Endothelial cell (in vitro differentiated cells): ENCODE measurements at places on chromosomes 1 and 21. TPM values are rescaled to one million over a fixed set of nuclear protein-coding genes. Genes with fewer than 3 reads are reported as not detected.

DNA sequence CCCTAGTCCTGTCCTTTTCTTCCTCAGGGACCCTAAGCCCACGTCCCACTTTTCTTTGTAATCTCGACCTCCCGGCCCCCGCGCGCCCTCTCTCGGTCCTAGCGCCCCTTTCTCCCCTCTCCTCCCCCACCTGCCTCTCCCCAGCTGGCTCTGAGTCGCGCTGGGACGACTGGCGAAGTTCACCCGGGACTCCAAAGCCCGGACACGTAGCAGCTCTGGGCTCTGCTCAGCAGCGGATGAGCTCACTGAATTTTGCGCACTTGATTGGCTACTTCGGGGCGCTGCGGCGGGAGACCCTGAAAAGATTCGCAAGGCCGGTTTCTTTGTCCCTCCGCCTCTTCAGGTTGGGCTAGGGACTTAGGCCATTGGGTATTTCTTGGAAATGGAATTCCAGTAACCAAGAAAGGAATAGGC, 16.3 kb upstream of the ACKR1 start:
- peak; percentile 81 for DNase-seq

Gene SPATA21
- total RNA-seq: not detected

GRCh38 chr21:29677326-29677725, 262.5 kb downstream of the GRIK1 start:
- DNase-seq: no peak

DNA sequence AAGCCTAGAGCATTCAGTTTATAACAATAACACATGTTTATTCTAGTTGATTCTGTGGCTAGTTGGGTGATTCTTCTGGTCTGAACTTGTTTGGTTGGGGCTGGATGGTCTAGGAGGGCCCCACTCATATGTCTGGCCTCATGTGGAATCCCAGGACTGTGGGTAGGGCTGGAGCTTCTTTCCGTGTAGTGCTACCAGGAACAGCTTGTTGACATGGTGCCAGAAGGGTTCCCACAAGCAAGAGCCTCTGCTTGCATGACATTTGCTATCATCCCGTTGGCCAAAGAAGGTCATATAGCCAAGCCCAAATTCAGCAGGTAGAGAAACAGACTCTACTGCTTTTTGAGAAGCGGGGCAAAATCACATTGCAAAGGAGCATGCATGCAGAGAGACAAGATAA, 67.6 kb upstream of the PPP2R5A start:
- no peak for DNase-seq

GRCh38 chr1:81921851-81922462, 121.2 kb downstream of the ADGRL2 start:
- no peak for DNase-seq

DNA sequence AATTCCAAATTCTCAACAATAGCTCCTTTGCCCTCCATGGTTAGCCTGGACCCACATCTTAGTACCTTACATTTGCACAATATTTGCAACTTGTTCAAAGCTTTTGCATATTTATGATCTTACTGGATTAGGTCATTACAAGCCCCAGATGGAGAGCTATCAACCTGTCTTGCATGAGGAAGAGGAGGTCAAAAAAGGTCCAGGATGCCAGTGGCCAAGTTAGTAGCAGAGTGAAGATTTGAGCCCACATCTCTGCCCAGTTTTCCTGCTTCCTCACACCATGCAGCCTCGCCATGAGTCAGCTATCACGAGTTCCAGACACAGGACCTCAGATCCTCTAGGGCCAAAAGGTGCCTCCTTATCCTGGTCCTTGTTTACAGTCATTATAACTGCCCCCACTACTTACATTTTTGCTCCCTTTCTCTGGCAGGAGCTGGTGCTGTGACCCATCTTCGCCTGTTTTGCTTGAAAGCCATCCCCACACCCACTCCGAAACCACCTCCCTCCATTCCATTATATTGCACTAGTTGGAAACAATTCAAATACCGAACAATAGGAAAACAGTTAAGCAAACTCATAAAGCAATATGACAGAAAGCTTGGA, 5.0 kb upstream of the AHCYL1 start:
- DNase-seq: no peak

- DNase-seq: no peak
Observed at GRCh38 chr1:199040076-199040905, 401.5 kb downstream of the PTPRC start.

- DNase-seq: no peak
Observed at GRCh38 chr1:202580619-202581018, 129.6 kb downstream of the SYT2 start.

DNA sequence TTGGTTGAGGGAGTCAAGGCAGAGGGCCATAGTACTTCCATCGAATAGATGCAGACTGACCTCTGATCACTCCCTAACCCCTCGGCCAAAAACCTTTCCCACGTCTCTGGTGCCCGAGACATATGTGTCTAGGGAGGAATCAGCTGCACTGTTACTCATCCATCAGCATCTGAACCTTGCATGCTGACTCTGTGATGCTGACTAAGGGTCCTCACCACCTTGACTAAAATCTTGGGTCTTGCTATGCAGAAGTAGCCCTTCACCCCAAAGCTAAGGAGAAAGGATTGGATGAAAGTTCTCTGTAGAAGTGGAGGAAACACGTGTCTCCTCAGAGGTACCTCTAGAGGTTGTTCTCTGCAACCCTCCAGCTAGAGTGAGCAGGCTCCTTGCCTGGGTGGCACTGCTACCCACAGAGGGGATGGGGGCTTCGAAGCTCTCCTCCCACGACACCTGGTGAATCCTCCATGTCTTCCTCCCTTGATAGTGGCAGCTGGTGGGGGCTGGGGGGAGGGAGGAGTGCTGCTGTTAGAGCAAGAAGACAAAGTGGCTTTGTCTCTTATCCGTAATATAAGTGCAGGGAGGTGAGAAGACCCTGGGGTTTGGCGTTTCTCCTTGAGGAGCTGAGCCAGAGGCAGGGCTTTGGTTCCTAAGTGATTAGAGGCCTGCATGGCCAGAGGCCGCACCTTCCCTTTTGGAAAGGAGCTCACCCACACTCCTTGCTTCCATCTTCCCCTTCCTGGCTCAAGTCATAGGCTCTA, 45.1 kb downstream of the ATP2B4 start:
- no peak for DNase-seq

Gene ACTRT2
- not detected for total RNA-seq

Gene TFF2
- total RNA-seq: not detected

Gene DNALI1
- total RNA-seq: 13.0 TPM

Gene LRRC38
- not detected for total RNA-seq

DNA sequence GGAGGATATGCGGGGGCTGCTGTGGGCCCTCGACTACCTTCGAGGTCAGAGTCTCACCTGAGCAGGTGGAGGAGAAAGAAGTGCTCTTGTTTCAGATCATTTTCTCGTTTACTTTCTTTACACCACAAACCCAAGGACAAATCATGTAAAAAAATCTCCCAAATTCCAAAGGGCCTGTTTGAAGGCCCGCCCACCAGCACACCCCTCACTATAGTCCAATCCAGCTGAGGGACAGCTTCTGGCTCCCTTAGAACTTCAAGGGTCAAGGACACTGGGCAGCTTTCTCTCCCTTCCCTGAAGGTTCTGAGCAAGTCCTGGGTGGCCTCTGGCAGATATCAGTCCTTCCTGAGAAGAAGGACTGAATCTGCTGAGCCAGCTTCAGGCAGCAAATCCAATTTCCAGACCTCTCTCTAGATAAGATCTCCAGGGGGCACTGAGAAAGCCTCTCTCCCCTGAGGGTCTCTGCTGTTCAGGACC, 5.5 kb downstream of the STK40 start:
- DNase-seq: no peak

Gene IVL
- total RNA-seq: not detected

- DNase-seq: no peak
Observed at GRCh38 chr1:215215846-215216245, 133.3 kb downstream of the KCNK2 start.

DNA sequence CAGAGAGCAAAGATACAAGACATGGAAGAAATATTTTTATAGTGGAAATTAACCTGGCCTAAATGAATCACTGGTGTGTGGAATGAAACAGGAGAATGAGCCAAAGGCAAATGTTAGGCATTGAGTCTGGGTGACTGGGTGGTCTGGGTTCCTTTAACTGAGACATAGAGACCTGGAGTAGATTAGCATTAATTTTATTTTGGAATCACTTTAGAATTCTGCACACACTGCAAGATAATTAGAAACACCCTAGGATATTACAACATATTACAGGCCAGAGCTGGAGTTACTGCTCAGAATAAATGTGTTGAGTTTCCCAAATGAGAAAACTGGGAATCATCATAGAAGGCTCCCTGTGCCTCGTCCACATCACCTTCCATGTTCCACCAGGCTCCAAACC, 85.5 kb downstream of the PLPPR5 start:
- DNase-seq: no peak

DNA sequence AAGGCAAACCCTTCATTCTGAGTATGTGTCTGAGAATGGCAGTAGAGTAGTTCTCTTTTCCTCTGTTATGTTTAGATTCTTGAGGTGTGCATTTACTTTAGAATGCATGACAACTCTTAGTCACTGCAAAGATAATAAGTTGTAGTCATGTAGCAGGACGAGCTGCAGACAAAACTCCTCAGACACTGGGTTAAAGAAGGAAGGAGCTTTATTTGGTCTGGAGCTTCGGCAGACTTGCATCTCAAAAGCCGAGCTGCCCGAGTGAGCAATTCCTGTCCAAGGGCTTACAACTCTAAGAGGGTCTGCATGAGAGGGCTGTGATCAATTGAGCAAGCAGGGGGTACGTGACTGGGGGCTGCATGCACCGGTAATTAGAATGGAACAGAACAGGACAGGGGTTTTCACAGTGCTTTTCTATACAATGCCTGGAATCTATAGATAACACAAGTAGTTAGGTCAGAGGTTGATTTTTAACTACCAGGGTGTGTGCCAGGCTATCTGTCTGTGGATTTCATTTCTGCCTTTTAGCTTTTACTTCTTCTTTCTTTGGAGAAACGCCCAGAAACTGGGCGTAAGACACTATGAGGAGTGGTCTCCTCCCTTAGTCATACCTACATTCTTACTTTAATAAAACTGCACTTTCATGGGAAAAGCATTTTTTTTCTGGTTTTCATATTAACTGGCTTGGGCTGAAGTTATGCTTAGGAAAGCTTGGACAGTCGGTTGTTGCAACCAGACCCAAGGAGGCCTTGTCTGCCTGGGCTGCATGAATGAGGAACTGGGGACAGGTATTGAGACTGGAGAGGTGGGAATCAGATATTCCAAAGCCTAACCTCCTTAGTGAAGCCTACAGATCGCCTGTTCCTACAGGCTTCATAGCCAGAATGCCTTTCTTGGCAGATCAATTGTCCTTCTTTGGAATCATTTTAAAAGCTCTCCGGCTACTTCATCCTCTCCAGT, 115.1 kb downstream of the RHOU start:
- no peak for DNase-seq

DNA sequence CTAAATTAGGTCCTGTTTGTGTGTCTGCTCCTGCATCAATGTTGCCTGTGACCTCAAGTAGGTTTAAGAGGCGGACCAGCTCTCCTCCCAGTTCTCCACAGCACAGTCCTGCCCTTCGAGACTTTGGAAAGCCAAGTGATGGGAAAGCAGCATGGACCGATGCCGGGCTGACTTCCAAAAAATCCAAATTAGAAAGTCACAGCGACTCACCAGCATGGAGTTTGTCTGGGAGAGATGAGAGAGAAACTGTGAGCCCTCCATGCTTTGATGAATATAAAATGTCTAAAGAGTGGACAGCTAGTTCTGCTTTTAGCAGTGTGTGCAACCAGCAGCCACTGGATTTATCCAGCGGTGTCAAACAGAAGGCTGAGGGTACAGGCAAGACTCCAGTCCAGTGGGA, 79.9 kb downstream of the PRDM2 start:
- DNase-seq: no peak

DNA sequence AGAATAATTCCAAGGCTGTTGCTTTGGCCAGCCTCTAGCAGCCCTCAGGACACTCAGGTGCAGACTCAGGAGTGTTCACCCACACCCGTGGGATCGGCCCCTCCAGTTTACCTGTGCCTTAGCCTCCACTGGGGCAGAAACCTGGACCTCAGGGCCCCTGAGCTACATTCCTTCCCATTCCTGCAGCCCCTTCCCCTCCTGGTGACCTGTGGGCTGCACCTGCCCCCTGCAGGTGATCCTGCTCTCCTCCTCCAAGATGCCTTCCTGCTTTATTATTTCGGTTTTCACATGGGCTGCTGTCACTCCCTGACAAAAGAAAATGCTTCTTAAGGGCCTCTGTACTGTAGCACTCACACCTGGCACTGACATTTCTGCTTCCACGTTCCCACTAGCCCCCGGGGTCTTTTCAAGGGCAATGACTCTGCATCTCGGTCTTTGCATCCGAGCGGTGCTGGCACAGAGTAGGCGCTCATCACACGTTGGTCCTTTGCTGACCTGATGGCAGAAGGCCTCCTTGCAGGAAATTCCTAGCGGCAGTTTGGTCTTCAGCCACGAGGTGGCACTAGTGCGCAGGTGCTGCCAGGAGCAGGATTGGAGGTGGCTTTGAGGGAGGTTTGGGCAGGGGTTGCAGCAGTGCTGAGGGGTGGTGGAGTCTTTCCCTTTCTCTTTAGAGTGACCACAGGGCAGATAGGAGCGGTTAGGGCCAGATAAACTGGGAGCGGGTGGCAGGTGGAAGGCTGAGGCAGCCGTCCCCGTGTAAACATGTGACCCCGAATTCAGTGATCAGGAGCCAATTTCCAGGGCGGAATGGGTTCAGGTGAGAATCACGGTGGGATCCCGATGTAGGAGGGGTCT, 25.3 kb upstream of the ETV3 start:
- DNase-seq: peak; percentile 91

Gene CD244
- 0.31 TPM for total RNA-seq

Gene OR2T35
- not detected for total RNA-seq

DNA sequence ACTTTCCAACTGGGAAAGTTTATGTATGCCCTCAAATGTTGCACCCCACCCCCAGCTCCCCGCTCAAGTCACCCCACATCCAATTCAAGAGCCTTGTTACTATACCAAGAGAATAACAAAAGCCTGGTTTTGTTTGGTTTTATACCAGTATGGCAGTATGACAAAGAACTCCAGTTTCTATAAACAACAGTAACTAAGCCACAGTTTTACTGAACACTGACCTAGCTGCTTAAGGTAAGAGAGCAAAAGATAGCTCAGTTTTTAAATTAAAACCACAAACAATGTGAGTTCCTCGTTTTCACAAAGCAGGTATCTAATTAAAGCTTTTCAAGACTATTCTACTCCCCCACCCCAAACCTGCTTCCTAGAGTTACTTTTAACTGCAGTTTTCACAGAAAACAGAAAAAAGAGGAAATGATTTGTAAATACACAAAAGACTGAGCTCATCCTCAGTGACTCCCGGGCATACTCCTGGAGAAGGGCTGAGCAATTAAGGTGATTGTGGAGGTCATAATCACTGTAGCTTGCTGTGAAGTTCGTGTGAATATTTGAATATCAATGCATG, 59.3 kb upstream of the LHX8 start:
- no peak for DNase-seq

Gene MAP3K7CL
- 1.0 TPM for total RNA-seq

Gene HUNK
- 19.3 TPM for total RNA-seq

Gene AVPR1B
- total RNA-seq: not detected

Gene CD1E
- not detected for total RNA-seq
